RPMI8226 (cell line): ENCODE measurements at places on chromosomes 11 and 22.

DNA sequence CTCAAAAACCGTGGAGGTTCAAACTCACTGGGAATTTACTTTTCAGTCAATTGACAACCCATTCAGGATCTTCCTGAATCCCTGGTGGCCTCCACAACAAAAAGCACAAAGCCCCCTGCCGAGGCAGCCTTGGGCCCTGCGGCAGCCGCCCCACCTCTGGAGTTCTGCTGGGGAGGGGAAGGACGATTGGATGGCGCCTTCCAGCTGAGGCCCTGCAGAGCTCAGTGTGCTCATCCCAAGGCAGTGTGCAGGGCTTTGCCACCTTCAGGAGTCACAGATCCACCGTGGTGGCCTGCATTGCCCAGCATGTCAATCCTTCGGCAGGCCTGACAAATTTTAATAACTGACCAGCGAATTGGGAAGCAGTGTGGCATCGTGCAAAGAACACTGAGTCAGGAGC, 7.4 kb downstream of the ZFTA start:
- no peak for DNase-seq

GRCh38 chr22:33838644-33839043, 81.6 kb downstream of the LARGE1 start:
- no peak for DNase-seq

DNA sequence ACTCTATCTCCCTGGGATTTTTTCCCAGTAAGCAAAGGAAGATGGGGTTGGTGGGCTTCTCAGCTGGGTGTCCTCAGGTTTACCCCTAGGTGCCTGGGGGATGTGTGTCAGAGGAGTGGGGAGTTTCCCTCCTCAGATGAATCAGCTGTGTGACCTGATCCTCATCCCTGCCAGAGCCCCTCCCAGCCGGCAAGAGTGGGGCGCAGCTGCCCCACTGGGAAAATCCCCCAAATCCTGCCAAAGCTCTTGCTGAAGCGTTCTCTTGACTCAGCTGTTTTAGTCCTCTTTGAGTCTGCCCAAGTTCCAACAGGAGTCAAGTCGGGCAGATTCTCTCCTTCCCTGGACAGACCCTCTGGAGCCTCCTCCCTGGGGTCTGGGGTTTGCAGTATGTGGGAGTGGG, 6.0 kb downstream of the C11orf68 start:
- no peak for DNase-seq

DNA sequence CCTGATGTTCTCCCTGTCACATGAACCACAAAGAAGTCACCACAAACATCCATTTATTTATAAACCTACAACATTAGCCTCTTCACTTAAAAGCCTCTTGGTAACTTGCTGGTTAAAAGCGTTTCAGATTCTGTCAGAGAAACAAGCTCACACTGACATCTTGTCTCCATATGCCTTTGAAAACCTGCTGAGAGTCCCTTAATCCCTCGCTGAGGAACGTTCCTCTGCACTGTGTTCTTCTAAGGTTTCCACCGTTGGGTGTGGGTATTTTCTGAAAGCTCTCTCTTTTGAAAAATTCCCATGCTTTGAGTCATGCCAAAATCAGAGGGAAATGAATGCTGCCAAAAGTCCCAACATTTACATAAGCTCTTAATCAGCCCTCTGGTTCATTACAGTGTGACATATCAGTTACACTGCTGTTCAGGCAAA, 149.8 kb downstream of the CCDC34 start:
- DNase-seq = no peak

DNA sequence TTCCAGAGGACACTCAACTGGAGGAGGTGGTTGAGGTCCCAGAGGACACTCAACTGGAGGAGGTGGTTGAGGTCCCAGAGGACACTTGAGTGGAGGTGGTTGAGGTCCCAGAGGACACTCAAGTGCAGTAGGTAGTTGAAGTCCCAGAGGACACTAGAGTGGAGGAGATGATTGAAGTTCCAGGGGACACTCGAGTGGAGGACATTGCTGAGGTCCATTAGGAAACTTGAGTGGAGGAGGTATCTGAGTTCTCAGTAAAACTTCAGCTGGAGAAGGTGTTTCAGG, 39.7 kb downstream of the ZNF195 start:
- DNase-seq = no peak

- no peak for DNase-seq
Observed at GRCh38 chr22:44229331-44229730, 48.6 kb downstream of the PARVG start.

DNA sequence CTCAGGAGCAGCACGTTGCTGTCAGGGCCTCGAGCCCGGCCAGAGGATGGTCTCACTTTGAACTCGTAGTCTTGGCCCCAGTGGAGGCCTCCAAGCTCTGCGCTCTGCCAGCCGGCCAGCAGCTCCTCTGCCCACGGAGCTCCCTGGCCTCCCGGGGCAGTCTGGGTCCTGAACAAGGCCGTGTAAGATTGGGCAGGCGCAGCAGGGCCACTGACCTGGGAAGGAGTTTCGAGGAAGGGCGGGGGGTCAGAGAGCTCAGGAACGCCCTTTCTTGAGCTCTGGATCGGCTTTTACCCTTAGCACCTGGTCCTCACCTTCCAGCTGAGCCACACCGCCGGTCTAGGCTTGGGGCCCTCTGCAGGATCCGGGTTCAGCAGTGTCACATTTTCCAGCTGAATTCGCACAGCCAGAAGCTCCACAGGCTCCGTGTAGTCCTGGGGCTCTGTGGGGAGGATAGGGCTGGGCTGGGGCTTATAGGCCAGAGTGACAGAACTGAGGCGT, 2.1 kb downstream of the ROBO4 start:
- DNase-seq = no peak

GRCh38 chr11:26846227-26846626, 124.4 kb upstream of the SLC5A12 start:
- no peak for DNase-seq

DNA sequence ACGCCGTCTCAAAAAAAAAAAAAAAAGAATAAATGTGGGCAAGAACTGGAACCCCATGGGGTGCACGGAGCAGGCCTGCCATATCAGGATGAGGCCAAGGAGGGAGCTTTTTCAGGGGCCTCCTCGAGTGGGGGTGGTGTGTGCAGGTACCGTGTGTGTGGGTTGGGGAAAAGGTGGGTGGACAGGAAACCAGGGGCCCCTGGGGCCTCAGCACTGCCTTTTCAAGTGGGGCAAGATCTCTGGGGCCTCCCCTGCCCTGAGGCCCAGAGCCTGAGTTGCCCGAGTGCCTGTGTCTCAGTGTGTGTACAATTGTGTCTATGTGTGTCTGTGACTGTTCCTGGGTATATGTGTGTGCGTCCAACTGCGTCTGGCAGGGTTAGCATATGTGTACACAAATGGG, 23.8 kb downstream of the TEF start:
- DNase-seq = no peak

DNA sequence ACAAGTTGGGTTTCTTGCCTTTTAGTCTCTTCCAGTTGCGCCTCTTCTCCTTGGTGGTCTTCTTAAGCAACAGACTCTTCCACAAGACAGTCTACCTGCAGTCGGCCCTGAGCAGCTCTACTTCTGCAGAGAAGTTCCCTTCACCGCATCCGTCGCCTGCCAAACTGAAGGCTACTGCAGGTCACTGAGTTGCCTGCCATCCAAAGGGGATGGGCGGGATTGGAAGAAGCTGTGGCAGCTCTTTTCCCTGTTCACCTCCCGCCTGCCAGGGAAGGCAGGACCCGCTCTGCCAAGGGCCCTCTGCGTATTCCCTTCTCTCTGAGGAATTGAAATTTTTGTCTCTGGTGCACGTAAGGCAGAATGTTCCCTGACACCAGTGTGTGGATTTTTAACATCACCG, 9.2 kb upstream of the STT3A start:
- no peak for DNase-seq

GRCh38 chr11:2870460-2870859, 15.1 kb downstream of the CDKN1C start:
- DNase-seq = no peak

DNA sequence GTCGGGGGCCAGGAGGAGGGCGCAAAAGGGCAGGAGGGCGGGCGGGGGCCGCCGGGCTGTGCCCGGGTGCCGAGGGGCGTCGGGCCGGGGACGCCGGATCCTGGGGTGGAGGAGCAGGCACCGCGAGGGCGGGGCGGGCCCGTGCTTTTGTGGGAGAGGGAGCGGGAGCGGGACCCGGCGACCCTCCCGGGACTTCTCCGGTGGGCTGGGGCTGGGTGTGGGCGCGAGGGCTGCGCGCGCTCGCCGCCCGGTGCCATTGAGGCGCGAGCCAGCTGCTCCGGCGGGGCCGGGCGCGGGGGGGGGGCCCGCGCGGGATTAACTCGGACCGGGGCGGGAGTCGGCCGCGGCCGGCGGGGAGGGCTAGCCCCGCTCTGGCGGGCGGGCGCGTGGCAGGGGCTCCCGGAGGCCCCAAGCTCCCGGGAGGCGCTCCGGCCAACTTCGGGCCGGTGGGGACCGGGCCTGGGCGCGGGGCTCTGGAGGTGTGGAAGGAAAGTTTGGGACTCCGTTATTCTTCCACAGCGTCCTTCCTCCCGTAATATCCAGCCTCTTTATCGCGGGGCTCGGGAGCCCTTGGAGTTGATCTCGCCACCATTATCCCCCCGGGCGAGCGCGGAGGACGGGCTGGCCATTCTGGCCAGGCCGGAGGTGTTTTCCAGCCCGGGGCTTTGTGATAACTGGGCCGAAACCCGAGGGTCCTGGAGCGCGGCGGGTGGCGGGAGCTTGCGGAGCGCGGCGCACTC, 936 bp downstream of the CECR2 start:
- DNase-seq = no peak

DNA sequence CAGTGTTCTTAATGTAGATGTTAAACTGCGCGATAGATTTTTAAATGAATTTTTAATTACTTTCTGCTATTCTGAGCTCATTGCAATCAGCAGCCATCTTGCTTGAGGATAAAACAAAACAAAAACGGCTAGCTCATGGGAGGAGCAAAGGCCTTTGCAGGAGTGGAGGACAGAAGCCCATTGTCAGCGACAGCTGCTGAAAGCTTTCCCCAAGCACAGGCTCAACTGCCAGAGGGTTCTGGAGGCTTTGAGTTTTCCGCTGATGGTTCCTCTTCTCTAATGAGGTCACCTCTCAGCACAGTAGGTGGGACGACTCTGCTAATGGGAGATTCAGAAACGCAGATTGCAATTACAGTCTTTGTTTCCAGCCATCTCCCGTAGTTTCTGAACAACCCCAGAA, 167.1 kb upstream of the TTC12 start:
- DNase-seq = no peak

DNA sequence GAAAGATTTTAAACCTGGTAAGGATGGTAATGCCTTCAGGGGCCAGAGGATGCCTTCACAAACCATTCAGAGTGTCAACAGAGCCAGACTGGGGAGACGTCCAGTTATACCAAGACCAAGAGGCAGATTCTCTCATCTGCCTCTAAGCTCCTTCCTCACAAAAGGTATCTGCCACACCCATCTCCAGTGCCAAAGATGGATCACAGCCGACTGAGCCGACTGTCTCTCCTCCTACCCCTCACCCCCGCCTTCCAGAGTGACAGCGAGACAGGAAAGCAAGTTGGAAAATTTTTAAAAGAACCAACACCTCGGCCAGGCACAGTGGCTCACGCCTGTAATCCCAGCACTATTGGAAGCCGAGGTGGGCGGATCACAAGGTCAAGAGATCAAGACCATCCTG, 79.1 kb upstream of the AKIP1 start:
- no peak for DNase-seq

- DNase-seq = no peak
Observed at GRCh38 chr22:17540481-17540880, 22.8 kb upstream of the SLC25A18 start.

DNA sequence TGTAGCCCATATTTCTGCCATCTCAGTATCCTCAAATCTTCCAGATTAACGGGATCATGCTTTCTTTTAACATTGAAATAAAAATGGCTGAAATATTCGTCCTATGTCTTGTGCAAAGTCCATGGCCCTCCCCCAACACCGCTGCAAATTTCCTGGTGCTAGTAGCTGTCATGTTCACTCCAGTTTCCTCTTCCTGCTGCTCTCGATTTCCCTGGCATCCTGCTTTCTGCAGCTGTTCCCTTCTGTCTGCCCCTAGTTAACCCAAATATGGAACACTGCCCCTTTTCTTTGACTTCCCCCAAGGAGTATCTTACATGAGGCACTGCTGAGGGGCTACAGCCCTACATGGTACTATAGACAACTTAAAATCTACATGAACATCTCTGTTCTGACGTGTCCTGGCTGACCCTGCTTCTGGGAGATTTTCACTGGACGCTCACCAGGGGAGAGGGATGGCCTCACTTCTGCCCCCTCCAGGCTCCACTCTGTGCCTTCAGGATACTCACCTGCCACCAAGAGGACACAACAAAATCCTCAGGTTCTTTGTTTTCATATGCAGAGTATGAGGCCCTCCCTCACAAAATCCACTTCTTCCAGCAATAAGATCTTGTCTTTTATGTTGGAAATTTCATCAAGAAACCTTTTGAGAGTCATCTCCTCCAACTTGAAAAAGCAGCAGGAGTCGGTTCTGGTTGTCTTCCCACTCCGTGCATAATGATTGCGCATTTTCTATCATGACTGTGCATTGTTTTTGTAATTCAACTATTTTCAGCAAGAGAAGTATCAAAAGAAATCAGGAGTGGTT, 29.5 kb upstream of the SCUBE2 start:
- DNase-seq = no peak

DNA sequence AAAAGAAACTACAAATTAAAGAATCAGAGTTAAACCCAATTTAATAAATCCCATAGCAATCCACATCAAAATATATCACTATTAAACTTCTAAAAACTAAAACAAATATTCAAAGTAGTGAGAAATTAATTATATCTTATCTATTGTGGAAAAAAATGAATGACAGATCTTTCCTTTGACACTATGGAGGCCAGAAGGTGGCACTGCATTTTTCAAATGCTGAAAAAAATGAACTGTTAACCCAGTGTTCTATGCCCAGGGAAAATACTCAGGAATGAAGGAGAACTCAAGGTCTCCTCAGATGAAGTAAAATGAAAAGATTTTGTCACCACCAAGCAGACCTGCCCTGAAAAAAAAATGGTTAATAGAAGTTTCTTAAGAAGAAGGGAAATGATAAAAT, 27.7 kb downstream of the TYR start:
- no peak for DNase-seq

DNA sequence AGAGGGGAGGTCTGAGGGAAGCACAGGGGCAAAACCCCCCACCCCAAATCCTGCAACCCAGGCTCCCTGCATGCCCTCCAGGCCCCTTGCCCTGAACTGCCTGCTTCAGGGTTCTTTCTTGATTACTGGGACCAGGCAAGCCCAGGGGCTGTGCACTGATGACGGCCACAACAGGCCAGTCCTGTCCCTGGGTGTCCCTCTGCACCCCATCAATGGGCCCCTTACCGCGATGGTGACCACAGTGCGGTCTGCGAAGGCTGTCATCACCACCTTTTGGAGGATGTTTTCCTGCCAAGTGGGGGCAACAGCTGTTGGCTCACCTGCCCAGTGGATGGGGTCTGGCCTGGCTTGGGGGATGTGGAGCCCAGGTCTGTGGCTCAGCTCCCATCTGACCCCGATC, 5.0 kb upstream of the KCNJ11 start:
- DNase-seq = no peak

GRCh38 chr11:34706709-34707461, 86.0 kb downstream of the EHF start:
- DNase-seq = no peak

GRCh38 chr11:29260939-29261705, 755.7 kb downstream of the KCNA4 start:
- DNase-seq = no peak
